Activated CD8-positive, alpha-beta memory T cell treated with anti-CD3 and anti-CD28 coated beads, Interleukin-2, amount 50 U/mL, for 4 hours (primary cell): ENCODE measurements at places on chromosomes 5 and 9.

GRCh38 chr9:88995627-88996026 lies 4.4 kb downstream of the S1PR3 start:
- DNase-seq: no peak

GRCh38 chr5:140005145-140005591 lies 37.9 kb downstream of the NRG2 start:
- DNase-seq: no peak

DNA sequence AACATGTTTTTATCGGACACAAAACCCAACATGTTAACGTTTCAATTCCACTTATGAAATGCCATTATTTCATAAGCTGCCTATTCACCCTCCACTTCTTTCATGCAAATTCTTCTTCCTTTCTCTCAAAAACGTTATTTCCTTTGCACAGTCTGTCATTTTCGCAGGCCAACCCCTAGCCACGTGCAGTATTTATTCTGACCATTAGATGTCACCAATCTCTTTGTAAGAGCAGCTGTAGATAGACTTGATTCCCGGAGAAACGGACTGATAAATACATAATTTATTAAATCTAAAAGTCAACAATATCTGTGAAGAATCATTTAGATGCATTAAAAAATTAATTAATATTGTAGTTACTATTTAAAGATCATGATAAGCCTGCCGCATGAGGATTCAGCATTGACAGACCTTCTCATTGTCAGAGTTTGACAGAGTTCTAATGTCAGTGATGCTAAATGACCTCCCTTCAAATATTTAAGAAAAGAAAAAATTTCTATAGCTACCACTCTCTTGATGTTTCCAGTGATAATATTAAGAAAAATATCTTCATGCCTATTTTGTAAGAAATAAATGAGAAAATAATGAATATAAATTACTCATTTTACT lies 933.6 kb downstream of the CDH12 start:
- no peak for DNase-seq

GRCh38 chr9:121463026-121463807 lies 36.4 kb downstream of the GGTA1 start:
- peak; percentile 18 for DNase-seq

DNA sequence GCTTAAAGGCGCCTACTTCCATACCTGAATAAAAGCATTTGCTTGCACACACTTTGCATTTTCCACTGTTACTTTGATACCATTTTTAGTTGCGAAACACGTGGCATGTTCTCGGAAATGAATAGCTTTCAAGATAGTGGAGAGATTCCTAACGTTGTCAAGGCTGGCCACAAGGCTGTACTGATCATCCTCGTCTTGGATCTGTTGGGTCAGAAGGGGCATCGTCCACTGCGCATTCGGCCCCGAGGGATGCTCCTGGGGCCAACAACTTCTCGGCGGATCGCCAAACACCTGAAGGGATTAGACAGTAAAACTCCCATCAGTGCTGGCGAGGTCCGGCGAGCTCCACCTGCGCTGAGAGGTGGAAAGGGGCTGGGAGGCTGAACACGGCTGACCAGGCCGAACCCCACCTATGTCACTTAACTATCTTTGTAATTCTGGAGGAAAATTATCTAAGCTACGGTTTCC lies 599 bp downstream of the RAD1 start:
- DNase-seq: no peak

- DNase-seq: no peak
Observed at GRCh38 chr5:109922381-109922995, 232.8 kb downstream of the MAN2A1 start.

- DNase-seq: no peak
Observed at GRCh38 chr9:123832858-123833650, 96.9 kb downstream of the DENND1A start.

DNA sequence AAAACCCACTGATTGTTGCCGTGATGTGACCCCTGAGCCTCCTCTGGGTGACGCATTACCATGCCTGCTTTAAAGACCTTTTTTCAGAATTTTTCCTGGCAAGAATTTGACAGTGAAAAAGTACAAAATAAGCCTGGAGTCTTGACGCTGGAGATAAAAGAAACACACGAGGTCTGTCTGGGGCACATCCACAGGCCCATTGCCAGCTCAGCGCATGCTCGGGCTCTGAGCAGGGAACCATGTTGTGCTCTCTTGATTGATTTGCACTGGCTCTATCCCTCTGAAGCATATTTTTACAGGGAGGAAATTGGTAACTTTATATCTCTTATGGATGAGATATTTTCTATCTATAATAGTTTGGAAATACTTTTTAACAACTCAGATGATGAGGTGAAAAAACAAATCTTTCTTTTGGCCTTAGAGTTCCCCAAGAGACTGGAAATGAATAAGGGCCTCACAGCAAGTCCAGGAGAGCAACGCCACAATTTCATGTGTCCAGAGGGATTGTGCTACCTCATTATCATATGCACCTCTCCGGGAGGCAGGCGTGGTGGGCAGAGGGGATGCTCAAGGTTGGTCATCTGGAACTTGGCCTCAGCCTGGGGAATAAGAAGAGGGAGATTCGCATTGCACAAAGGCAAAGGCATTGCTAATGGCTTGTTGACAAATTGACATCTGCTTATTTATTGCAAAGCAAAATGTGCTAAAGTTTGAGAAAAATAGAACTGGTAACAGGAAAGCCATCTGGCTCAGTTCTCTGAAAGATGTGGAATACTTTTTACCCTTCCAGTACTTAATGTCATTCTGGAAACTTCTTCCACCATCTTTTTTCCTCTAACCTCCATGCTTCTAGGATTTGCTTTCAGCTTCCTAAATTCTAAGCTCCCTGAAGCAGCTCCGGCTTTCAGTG lies 183.8 kb downstream of the PJA2 start:
- no peak for DNase-seq

- DNase-seq: no peak
Observed at GRCh38 chr5:32612134-32612888, 27.0 kb downstream of the SUB1 start.

- no peak for DNase-seq
Observed at GRCh38 chr5:42572313-42572712, 149.1 kb downstream of the GHR start.

- no peak for DNase-seq
Observed at GRCh38 chr5:113321276-113321675, 113.5 kb downstream of the TSSK1B start.

GRCh38 chr9:85900504-85901201 lies 40.3 kb upstream of the NAA35 start:
- peak; percentile 29 for DNase-seq

GRCh38 chr9:78371981-78372380 lies 75.1 kb downstream of the PSAT1 start:
- no peak for DNase-seq

DNA sequence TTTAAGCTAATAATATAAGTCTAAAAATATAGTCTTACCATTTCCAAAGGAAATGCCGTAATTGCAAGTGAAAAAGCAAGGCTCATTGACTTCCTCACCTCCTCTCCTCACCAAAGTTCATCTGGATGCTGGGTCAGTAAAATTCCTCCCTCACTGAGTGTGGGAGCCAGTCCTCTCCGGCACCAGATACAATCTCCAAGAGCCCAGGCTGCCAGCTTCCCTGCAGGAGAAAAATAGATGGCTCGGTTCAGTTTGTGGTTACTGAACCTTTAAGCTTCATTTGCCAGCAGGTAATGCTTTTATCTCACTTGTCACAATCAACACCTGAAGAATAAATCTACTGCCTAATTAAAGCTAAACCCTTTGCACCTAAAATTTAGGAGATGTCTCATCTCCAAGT lies 115.3 kb upstream of the VLDLR start:
- DNase-seq: no peak

- DNase-seq: no peak
Observed at GRCh38 chr5:179187229-179187678, 127.1 kb downstream of the ZNF354C start.

GRCh38 chr9:124255222-124255621 lies 2.5 kb upstream of the NEK6 start:
- no peak for DNase-seq

DNA sequence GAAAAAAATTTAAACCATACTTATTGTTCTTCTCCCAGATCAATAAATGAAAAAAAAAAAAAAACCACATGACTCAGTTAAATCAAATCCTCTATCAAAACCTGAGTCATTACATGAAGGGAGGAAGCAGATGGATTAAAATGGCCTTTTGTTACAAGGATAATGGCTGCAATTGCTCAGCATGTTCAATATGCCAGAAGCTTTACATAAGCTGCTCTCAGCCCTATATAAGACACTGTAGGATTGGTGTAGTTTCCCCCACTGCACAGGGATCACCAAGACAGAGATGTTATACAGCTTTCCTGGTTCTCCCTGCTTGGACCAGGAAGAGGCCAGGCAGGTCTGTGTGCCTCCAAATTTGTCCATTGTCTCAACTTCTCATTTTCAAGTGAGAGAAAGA lies 101.6 kb upstream of the MAP1B start:
- DNase-seq: no peak

DNA sequence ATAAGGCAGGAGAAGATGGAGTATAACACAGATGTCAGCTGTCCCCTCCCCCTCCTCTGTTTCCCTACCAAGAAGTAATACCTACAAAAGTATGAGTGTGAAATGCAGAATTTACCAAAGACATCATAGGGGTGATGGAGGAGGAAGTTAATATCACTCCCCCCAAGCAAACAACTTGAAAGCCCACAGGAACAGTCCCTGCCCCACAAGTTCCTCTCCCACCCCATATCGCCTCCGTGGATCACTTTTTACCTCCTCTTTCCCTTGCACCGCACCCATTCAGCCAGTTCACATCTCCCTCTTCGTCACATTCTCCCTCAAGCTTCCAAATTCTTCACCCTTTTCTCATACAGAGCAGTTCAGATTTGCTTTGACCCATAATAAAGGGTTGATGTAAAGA lies 7.0 kb upstream of the SIL1 start:
- DNase-seq: no peak

DNA sequence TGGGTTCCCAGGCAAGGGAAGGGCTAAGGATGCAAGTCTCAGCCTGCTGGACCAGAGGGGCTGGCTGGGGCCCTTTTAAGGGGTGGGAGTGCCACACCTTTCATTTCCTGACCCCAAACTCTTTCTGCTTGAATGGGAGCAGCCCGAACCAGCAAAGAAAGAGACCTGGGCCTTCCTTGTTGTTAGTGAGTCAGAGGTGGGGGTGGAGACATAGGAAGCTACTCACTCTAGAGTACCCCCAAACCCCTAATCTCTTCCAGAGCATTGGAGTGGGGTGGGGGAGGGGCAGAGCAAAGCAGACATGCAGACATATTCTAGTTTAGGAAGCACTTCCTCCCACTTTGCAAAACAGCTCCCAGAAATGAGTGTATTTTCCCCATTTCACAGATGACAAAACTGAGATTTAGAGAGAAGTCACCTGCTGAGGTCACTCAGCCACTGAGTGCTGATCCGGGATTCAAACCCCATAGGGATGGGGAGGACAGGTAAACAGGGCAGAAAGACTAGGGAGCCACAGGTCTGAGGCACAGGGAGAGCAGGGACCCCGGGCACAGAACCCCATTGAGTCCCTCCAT lies 6.0 kb upstream of the AQP3 start:
- DNase-seq: no peak

GRCh38 chr5:170296935-170297588 lies 515 bp downstream of the LCP2 start:
- DNase-seq: no peak

GRCh38 chr9:76456202-76456926 lies 2.6 kb upstream of the GCNT1 start:
- peak; percentile 18 for DNase-seq

GRCh38 chr5:168934169-168934568 lies 355.0 kb upstream of the PANK3 start:
- DNase-seq: no peak

DNA sequence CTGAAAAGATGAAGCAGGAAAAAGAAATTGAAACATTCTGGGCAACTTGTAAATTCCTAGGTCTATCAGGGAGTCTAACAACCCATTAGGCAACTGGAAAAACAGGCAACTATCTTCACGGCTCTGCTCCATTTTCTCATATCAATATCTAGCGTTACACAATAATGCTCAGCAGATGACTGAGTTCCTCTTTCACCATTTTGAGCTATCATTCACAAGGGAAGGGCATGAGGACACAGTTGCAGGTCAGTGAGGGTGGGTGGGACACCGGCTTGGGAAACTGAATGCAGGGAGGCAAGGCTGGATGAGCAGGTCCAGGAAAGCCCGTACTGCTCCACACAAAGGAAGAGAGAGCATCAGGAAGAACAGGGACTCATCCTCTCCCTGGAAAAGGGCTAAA lies 67.0 kb downstream of the FRMD3 start:
- DNase-seq: no peak

- no peak for DNase-seq
Observed at GRCh38 chr9:114086009-114086408, 7.9 kb upstream of the AMBP start.

GRCh38 chr9:131886826-131887225 lies 146.9 kb upstream of the RAPGEF1 start:
- DNase-seq: no peak

DNA sequence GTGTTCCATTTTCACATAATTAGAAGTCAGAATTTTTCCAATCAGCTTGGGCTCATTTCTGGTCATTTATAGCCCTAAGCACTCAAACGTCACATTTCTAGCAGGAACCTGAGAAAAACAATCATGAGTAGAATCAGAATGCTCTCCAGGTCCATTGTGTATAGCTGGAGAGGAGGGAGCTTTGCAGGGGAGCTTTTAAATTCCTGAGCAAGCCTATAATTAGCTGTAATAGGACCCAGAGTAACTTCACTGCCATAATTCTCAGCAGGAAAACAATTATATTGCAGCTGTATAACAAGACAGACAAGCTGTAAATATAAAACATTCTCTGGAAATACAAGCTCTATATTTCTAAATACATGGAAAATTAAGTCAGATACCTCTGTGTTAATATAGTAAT lies 637.6 kb upstream of the SGCD start:
- DNase-seq: no peak

GRCh38 chr9:19988281-19988680 lies 199.4 kb upstream of the SLC24A2 start:
- no peak for DNase-seq

DNA sequence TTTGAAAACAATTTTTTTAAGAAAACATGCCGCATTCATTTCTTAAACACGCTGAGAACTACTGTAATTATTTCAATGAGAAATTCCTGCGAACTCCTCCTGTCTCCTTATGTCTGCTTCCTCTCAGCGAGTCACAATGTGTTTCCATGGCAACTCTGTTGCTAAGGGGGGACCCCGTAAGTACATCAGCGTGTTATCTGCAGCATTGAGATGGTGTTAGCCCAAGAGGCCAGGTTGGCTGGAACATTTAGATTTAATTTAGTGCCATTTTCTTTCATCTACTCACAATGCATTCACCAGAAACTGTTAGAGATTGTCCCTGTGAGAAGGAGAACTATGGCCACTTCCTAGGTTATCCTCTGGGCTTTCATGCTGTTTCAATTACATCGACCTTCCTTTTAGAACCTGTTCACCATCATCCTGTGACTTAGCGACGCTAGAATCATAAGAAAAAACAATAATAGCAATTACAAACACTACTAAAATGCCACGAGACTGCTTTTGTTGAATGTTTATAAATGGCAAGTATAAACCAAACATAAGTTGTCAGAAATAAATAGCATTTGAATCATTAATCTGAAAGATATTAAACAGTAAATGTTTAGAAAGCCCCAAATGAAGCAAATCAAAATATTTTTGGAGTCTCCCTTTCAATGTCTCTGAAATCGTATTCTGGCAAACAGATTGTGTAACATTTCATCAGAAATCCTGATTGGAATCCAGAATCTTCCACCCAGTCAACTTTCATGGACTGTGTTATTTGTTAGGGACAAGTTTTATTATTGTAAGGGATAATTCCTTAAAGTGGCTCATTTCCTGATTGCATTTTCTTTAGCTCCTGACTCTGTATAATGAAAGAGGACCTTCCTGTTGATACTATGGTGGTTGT lies 39.7 kb upstream of the SHC3 start:
- no peak for DNase-seq

- DNase-seq: no peak
Observed at GRCh38 chr5:154850255-154851062, at the start of gene FAXDC2. Gene FAXDC2 (minus strand): TSS chr5:154850603. CDS start chr5:154838178, 12,425 bp downstream.

GRCh38 chr5:179872055-179872827 lies 13.6 kb upstream of the MRNIP start:
- no peak for DNase-seq
